Peyer's patch (tissue), 4 donors: ENCODE measurements at places on chromosomes 5 and 9. TPM values are rescaled to one million over a fixed set of nuclear protein-coding genes. Genes with fewer than 3 reads are reported as not detected.

DNA sequence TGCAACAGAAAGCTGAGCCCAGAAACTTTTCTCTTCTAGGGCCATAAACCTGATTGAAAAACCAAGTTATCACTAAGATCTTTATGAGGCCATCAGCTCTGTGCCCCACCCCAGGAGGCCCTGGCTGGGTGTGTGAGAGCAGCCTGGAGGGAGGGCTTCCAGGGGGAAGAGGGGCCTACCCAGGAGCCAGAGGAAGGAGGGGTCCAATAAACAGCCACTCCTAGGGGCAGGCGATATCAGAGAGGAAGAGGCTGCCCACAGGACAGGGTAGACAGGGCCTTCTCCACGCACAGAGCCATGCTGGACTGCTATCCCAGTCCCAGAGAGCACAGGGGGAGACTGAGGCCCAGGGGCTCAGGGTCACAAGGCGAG is 4.5 kb upstream of the CDX1 start:
- peak; percentile 89 for DNase-seq

DNA sequence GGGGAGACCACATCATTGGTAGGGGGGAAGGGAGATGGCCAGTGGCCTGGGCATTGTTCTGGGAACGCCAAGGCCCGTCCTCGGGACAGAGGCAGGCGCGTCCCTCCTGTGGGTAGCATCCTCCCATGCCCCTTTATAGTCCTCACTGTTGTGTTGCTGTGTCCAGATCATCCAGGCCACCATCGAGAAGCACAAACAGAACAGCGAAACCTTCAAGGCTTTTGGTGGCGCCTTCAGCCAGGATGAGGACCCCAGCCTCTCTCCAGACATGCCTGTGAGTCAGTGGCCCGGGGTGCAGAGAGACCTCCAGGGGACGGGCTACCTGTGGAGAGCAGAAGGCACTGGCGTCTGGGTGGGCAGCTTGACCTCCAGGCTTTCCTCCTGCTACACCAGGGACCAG is 38.4 kb upstream of the SUSD3 start:
- DNase-seq, result no peak

DNA sequence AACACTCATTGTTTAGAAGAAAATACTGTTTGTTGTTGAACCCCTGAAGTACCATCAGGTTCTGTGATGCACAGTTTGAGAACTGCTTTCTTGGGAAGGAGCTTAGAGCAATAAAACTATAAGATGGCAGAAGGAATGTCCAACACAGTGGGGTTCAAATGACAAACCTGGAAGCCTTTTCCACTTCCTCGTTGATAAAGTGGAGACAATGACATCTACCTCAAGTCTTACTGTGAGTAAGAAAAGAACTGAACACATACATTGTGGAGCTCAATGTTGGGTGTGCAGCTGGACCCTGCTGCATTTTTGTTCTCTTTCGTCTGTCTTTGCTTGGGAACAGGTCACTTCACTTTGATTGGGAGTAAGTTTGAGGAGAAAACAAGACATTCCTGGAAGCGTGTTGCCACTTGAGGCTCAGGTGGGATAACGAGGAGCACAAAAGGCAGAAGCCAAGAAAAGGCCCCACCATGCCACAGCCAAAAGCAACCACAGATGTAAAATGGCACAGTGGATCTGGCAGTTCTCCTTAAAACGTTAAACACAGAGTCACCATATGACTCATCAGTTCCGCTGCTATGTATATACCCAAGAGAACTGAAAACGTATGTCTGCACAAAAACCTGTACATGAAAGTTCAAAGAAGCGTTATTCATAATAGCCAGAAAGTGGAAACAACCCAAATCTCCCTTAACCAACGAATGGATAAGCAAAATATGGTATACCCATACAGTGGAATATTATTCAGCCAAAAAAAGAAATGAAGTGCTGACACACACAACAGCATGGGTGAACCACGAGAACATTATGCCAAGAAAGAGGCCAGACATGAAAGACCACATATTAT is 42.9 kb upstream of the SUB1 start:
- no peak for DNase-seq

- DNase-seq, result no peak
These were observed 26.6 kb upstream of the C5orf58 start for GRCh38 chr5:170206216-170206615.

- DNase-seq, result no peak
These were observed 25.4 kb upstream of the ZFYVE16 start for GRCh38 chr5:80382488-80382887.

DNA sequence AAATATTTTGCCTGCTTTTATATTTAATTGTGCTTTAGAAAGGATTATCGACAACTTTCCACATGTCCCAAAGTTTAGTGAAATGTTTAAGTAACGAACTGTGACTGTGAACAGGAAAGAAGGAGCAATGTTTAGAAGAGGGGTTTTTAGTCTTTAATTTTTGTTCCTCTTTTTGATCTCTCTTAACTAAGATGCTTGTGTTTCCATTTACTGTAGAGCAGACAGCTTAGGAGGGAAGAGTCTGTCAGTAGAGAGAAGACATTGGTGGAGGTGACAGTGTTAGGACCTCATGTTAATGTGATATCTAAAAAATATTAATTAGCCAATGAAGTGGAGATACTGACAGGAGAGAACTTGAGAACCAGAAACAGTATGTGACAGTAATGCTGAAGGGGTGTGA is 92.2 kb downstream of the RASGRF2 start:
- no peak for DNase-seq

ITGA2 gene
- total RNA-seq, result 5.0 TPM

GRCh38 chr5:115683081-115683480 is 57.2 kb upstream of the TMED7 start:
- DNase-seq, result no peak

- DNase-seq, result no peak
These were observed 11.5 kb downstream of the CCDC69 start for GRCh38 chr5:151212406-151212798.

- no peak for DNase-seq
These were observed 612 bp upstream of the ATG10 start for GRCh38 chr5:81971111-81971711.

DNA sequence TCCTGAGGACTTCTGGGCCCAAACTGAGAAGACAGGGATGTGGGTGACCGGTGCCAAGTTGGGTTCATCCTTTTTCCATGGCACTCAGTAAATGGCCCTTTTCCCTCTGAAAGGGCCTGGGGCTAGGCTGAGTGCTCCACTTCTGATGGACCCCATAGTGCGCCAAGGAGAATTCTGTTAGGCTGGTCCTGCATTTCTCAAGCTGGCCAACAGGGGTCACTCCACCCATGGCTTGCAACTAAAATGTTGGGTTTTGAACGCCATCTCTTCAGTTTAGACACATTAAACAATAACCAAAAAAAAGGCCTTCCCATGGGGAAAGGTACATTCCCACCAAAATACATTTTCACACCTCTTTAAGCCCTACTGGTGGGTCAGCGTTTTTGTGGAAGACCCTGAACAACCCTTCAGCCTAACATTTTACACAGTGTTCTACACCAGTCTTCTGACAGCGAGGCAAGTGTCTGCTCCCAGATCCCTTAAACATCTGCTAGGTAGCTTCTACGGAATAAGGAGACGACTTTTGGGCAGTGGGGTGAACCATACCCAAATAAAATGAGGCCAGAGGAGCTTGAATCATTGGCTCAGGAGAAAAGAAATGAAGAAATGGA is 27.3 kb downstream of the CNTFR start:
- peak; percentile 65 for DNase-seq

GRCh38 chr5:88957013-88957412 is 74.0 kb upstream of the MEF2C start:
- no peak for DNase-seq

GRCh38 chr5:14041528-14042192 is 97.2 kb upstream of the DNAH5 start:
- no peak for DNase-seq

C9orf50 gene
- total RNA-seq, result not detected

- peak; percentile 23 for DNase-seq
These were observed 425 bp downstream of the PTPA start for GRCh38 chr9:129111528-129112151.

GRCh38 chr5:146588331-146589027 is 72.5 kb upstream of the GPR151 start:
- no peak for DNase-seq

GRCh38 chr9:96719521-96719920 is 58.4 kb downstream of the ZNF510 start:
- DNase-seq, result no peak

DNA sequence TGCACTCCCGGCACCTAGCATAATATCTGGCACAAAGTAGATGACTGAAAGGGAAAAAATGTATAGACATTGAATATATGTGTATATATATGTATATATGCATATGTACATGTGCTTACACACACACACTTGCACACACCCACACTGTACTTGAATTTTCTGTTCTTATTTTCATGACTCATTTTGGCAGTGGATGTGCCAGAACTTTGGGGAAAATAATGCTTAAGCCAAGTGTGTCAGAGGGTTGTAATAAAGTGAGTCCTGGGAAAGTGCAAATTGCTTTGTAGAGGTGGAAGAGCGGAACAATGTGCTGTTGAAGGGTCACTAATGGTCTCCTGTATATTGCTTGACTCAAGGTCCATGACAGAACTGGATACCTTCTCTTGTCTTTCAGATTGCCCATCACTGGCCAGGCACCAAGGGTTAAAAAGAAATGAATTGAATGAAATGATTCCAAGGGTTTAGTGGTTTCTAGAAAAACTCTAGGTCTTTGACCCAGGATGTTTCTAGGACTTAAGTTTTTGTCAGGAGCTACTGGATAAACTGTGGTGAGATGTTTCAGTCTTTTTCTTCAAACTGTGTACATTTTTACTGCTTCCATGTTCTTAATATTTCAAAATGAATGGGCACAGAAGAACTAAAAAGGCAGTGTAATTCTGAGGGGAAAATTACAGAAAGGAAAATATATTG is 129.9 kb upstream of the MOCS2 start:
- DNase-seq, result no peak

- DNase-seq, result no peak
These were observed 52.8 kb downstream of the CTNND2 start for GRCh38 chr5:11851416-11851815.
